ENCODE measurements at places on chromosomes 2 and 18. TPM values are rescaled to one million over a fixed set of nuclear protein-coding genes. Genes with fewer than 3 reads are reported as not detected.

DNA sequence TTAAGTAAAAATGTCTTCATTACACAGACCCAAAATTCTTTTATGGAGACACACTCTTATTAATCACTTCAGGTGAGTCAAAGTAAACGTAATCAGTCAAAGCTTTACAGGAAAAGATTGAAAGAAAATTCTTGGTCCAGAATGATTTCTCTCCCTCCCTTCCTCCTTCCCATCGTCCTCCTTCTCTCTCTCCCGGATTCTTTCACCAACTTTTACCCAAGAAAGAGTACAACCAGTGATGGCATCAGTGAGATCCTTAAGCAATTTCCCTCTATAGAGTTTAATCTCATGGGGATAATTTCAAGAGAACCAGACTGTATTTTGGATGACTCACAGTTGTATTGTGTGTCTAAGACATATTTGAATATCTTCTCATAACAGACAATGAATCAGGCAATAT is 258.1 kb downstream of the ALK start:
- DNase-seq: no peak

- no peak for DNase-seq
Measured at GRCh38 chr2:13488965-13489364, 772.2 kb downstream of the TRIB2 start.

DNA sequence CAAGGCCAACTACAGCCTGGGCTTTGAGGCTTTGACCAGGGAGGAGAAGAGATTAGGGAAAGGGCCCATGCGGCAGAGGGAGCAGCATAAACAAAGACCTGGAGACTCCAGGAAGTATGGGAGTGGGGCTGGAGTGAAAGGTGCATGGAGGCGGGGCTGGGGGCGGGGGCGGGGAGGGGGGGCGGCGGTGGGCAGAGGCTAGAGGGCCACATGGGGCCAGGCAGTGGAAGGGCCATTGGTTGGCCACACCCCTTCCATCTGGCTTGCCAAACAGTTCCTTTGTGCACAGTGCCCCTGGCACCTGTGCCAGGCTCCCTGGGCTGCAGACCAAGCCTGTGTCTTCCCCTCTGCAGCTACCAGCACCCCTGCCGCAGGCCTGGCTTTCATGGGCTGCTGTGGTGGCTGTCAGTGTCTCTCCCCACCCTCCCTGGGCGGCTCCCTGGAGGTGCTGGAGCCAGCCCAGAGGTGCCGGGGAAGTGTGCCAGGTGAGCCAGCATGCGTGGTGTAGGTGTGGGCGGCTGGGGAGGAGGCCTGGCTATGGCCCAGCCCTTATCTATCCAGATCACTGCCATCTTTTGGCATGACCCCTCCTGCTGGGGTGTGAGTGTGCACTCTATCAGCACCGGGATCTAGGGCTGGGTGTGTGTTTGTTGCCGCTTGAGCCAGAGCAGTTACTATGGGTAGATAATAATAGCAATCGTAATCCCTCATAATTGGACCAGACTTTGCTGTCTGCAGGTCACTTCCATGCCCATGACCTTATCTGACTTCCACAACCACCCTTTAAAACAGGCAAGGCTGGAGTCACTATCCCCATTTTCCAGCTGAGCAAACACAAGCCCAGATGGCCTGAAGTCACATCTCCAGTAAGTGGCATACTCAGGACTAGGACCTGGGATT is 30.5 kb downstream of the DNMT3A start:
- no peak for DNase-seq

DNA sequence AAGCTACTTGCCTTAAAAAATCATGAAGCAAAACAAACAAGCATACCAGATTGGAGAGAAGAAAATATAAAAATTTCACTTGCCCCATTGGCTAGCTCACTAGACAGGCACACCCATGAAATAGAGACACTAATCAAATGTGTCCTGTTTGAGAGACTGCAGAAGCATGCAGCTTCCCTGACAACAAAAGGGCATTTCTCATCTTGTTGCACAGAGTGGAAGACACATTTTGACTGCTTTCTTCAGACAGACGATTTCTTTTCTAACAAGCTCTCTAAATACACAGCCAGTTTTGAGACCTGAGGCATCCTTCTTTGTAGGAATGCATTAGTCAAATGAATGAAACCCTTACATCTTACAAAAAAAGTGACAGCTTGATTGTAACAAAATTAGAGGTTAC is 1558.6 kb upstream of the NXPH2 start:
- no peak for DNase-seq

DNA sequence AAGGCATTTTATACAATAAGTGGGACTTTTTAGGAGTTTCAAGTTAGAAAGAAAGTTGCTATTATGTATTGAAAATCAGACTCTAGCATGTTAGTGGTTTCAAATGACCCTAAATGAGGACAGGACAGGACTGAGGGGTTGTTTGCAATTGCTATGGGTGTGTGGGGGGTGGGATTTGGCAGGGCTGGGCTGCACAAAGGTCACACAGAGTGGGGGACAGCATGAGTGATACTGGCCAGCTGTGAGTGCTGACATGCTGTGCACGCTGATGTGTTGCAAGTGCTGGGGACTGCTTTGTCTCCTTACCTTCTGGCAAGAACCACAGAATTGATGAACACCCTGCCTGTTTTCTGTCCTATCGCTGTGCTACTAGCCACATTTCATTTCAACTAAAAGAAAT is 29.8 kb downstream of the RNMT start:
- DNase-seq: no peak

DNA sequence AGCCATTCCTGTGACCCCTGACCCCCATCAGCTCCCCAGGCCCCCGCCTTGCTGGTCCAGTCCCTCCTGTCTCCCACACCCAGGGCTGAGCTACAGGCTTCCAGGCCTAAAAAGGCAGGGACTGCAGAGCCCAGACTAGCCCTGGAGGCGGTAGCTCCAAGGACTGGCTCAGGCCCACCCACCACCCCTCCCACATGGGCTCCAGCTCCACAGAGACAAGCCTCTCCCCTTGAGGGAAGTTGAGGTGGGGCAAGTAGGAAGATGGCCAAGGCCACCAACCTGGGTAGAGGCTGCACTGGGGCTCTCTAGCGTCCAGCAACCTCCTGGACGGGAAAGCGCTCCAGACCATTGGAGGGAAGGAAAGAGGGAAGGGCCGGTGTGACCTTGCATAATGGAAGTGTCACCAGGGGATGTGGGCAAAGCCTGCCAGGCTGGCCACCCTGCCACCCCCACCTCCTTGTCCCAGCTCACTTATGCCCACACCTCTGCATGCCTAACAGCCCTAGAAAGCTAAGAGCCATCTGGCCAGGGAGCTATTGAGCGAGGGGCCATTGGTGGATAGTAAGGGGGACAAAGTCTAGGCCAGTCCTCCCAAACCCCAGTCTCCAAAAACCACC is 63.1 kb downstream of the TNS1 start:
- peak; percentile 81 for DNase-seq

DNA sequence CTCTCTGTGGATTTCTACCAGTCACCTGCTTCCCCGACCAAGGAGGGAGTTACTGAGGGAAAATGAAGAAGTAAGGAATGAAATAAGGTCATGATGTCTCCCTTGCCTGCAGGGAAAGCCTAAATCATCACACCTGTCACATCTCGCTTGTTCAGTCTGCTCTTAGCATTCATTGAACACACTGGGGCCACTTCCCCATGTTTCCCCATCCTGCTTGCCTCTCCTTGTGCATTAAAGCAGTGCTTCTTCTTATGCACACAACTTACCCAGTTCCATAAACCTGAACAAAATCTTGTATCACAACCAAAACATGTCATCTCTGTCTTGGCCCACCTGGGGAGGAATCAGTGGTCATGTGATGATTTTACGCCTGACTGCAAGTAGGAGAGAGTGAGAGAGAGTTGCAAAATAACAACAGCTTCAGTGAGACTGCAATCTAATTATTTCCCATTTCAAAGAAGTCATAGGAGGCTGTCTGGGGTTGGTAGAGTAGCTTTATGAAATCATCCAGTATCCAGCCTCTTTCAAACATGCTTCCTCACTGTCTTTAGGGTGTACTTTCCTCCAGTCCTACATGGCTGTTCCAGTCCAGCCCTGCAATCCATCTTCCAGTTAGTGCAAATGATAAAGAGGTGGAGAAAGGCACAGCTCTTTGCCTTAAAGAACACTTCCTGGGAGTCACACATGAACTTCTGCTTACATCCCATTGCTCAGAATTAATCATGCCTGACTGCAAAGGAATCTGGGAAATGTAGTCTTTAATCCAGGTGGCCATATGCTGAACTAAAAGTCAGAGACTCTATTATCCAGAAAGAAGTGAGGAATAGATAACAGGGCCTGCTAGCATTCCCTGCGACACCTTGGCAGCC is 220.1 kb downstream of the HAUS1 start:
- no peak for DNase-seq

GRCh38 chr2:16525265-16525887 is 140.3 kb downstream of the CYRIA start:
- DNase-seq: no peak

- DNase-seq: no peak
Measured at GRCh38 chr2:119028327-119029174, 86.6 kb downstream of the MARCO start.

DNA sequence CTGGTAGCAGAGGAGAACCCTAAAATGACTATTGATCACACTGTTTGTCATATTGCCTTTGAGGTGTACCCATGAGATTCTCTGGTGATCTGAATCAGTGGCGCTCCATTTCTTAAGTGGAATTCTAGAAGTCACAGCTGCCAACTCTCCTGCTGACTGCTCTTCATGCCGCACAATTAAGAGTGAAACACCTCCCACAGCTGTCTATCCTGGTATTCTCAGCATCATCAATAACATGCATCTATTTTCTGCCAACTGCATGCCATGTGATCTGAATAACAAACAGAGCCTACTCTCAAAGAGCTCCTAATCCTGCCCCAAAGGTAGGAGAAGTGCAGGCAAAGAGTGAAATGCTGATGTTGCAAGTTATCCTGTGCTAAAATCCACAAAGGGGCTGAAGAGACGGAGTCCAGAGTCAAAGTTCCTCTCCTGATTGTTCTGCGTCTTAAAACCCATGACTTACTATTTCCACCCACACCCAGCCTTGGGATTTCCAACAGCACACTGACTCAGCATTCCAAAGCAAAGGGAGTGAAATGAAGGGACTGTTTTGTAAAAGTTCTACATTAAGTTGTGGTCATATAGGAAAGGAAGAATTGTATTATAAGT is 13.7 kb upstream of the DAPL1 start:
- no peak for DNase-seq

DNA sequence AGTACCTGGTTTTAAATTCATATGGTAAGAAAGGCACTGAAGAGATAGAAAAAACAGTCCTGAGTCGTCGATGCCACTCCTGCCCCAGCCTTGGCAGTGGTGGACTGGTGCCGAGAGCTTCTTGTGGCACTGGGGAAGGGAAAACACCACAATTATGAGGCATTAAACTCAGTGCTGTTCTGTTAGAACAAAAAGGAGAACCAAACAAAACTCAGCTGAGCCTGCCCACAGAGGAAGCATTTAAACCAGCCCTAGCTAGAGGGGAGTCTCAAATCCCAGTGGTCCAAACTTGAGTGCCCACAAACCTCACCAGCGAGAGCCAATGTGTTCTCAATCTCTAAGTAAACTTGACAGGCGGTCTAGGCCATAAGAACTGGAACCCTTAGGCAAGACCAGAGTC is 1254.5 kb upstream of the FAM98A start:
- DNase-seq: no peak

- no peak for DNase-seq
Measured at GRCh38 chr18:31162419-31162793, 250 bp downstream of the DSC1 start.

GRCh38 chr2:85018049-85018447 is 47.1 kb downstream of the KCMF1 start:
- DNase-seq: no peak

- DNase-seq: peak; percentile 79
Measured at GRCh38 chr2:102250278-102250821, 61.0 kb upstream of the IL1RL1 start.

DNA sequence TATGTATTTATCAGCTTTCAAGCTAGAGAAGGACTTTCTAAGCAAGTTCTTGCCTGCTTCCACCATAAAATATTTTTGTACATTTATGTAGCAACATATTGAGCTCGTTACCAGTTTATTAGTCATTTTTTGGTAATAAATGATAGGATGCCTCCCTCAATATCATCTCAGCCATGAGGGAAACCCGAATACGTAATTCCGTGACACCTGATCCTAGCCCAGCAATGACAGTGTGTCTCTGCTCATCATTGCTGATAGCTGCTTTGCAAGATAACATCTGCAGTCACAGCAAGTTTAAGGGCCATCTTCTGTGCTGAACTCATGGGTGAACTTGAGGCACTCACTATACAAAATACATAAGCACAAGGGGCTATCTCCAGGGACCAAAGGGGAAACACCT is 62.2 kb downstream of the COL6A3 start:
- DNase-seq: no peak

GRCh38 chr18:50711386-50711785 is 108.4 kb downstream of the MRO start:
- DNase-seq: peak; percentile 65

DNA sequence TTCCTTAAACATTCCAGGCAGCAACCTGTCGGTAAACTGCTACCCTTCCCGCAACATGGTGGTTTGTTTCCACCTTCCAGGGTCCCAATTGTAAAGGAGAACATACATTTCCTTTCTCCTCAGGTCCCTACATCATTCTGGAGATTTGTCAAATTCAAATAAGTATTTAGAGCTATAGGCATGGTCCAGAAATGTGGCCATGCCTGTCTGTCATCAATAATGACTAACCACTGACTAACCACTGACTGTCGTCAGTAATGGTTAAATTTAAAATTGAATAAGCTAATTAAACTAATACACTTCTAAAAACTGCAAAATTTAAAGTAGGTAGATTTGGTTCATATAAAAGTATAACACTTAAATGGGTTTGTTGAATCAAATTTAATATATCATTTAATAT is 984.0 kb upstream of the SLC39A10 start:
- DNase-seq: no peak

Gene SCN9A
- 15.9 TPM for total RNA-seq

Gene CCDC121
- 3.6 TPM for total RNA-seq

Gene UGT1A10
- not detected for total RNA-seq

Gene CPO
- 0.28 TPM for total RNA-seq

Gene MYO1B
- total RNA-seq: 20.4 TPM

Gene CDK15
- not detected for total RNA-seq

Gene EXOC6B
- 27.9 TPM for total RNA-seq

Gene PAIP2B
- 5.0 TPM for total RNA-seq

Gene ZSWIM2
- total RNA-seq: not detected

Gene ERCC3
- 48.2 TPM for total RNA-seq

Gene DHRS9
- 8.8 TPM for total RNA-seq

Gene ESCO1
- total RNA-seq: 22.8 TPM

Gene MC2R
- not detected for total RNA-seq

Gene SRD5A2
- not detected for total RNA-seq

Gene MOCOS
- 0.66 TPM for total RNA-seq

Measured in spleen (tissue), 13 donors.